NCI-H146 (cell line): ENCODE measurements at places on chromosomes 7 and 10.

DNA sequence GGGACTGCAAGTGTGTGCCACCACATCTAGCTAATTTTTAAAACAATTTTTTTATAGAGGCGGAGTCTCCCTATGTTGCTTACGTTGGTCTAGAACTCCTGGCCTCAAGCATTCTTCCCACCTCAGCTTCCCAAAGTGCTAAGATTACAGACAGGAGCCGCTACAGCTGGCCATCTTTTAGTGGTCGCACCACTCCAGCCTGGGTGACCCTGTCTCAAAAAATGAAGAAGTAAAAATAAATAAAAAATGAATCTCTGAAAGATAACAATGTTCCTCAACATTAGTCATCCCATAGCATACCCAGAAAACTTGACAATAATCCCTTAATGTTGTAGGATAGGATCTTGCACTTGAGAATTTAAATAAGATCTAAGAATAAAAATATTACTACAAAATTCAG is 18.2 kb downstream of the WBP1L start:
- DNase-seq = no peak

DNA sequence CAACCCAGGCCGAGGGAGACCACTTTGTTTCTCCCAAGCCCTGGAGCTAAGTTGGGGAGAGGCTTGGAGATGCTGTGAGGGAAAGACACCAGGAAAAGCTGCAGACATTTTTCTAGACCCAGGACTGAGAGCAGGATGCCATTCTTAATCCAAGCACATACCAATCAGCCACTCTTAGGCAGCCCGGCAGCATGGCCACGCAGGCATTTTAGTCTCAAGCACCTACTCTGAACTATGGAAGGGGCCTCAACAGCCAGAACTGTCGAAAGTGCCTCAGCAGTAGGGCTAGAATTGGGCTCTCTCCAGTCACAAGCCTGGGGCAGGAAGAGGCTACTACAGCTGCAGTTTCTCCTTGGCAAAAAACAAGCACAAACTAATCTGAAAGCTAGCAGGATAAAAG is 57.8 kb downstream of the GCC1 start:
- DNase-seq = no peak

DNA sequence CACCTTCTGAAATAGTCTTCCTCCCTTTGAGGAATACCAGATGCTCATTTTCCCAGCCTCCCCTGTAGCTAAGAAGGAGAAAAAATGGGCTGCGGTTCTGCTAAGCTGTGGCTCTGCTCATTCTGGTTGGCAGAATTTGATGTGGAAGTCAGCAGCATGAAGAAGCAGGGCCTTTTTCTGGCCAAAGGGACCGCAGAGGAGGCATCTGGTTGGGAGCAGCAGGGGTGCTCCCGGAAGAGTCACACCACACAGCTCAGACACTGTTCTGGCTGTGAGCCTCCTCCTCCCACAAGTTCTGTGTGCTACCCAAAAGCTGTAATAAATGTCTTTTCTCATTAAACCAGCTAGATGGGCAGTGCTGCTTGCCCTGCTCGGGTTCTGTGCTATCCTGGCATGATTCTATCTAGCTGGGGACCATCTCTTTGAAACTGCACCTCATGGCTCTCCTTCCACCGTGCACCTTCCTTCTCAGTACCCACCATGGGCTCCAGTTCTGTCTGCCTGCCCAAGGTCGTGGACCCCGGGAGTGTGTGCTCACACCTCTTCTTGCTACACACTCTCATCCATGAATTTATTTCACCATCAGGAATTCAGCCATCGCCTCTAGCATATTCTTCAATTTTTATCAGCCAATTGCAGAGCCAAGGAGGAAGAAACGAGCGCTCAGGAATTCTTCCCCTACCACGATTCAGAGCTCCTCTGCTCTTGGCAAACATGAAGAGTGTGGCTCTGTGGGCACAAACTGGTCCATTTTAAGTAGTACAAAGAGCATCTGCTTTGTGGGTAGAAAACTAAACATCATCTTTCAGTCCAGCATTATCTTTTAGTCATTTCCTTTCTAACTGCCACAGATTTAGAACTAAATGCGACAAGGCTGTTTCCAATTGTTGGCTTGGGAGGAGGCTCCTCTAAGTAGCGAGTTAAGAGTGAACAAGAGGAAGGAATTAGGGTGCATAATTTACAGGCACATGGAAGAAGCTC is 76.9 kb downstream of the FAM171A1 start:
- DNase-seq = peak; percentile 9

DNA sequence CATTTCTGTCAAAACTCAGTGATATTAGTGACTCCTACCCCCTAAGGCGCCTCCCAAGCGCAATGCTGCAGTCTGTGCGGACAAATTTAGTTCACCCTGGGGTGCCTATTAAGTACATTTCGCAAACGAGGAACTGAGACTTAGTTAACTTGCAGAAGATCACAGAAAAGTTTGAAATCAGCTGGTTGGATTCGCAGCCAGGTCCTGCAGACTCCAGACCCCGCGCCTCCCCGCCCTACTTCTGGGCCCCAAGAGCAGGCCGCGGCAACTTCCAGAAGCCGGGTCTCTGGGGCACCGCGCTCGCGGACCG is 588 bp downstream of the CYREN start:
- DNase-seq = no peak

DNA sequence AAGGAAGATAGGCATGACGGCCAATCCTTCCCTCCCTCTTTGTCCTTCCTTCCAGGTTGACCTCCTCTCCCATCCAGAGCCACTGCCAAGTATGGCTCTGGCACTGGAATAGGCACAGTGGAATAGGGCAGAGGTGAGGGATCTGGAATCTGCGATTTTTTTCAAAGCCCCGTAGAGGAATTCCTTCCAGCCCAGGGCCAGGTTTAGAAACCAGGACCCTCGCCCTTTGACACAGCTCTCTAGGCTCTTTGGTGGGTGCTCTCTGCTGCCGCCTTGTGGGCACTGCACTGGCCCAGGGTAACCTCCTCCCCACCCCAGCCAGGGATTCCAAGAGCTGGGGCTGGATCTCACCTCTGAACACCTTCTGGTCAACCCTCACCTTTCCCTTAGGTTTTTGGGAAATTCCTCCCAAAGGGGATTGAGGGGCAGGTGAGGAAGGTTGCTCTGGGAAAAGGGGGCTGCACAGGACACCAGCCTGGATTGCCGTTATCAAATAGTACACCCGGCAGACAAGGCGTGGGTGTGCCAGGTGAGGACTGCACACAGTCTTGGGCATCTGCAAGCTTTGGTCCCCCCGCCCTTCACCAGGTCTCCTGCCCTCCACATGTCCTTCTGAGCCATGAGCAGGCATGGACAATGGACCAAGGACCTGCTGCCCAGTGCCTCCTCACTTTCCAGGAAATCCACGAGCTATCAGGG is 22.8 kb downstream of the C10orf105 start:
- DNase-seq = peak; percentile 47

DNA sequence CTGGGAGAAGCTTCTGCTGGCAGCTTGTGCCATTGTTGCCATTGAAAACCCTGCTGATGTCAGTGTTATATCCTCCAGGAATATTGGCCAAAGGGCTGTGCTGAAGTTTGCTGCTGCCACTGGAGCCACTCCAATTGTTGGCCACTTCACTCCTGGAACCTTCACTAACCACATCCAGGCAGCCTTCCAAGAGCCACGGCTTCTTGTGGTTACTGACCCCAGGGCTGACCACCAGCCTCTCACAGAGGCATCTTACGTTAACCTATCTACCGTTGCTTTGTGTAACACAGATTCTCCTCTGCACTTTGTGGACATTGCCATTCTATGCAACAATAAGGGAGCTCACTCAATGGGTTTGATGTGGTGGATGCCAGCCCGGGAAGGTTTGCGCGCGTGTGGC is 220.7 kb downstream of the ADK start:
- no peak for DNase-seq

GRCh38 chr10:15642095-15642494 is 77.6 kb downstream of the ITGA8 start:
- DNase-seq = no peak

- DNase-seq = peak; percentile 26
Measured at GRCh38 chr7:133230591-133231194, 22.2 kb upstream of the EXOC4 start.

GRCh38 chr10:133100706-133101415 is 13.1 kb downstream of the ADGRA1 start:
- DNase-seq = peak; percentile 6

- DNase-seq = no peak
Measured at GRCh38 chr7:6553448-6554044, 2.3 kb upstream of the GRID2IP start.

DNA sequence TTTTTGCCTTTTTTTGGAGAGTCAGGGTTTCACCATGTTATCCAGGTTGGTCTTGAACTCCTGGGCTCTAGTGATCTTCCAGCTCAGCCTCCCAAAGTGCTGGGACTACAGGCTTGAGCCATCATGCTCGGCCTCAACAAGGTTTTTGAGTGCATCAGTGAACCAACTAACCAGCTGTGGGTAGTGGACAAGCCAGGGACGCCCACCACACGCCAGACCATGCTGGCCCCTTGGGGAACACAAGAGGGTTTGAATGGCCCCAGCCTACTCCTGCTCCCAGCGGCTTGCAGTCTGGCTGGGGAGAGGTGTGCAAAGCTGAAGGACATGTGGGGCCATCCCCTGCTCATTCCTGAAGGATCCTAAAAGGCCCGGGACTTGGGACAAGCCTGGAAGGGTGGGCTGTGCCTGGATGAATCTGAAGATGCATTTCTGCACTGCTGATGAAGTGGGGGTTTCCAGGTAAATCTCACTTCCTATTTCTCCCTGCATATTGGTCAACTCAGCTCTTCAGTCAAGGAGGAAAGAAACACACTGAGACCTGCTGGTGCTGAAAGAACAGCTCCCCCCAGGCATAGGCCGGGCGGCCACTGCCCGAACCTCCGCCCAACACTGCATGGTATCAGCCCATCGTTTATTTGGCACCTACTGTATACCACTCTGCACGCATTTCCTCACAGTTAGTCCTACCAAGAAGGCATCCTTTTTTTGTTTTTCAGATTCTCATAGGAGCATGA is 6.9 kb downstream of the MMD2 start:
- DNase-seq = no peak

- no peak for DNase-seq
Measured at GRCh38 chr10:97154781-97155180, 31.0 kb downstream of the SLIT1 start.

GRCh38 chr7:158827411-158828132 is 1.7 kb downstream of the ESYT2 start:
- DNase-seq = no peak

DNA sequence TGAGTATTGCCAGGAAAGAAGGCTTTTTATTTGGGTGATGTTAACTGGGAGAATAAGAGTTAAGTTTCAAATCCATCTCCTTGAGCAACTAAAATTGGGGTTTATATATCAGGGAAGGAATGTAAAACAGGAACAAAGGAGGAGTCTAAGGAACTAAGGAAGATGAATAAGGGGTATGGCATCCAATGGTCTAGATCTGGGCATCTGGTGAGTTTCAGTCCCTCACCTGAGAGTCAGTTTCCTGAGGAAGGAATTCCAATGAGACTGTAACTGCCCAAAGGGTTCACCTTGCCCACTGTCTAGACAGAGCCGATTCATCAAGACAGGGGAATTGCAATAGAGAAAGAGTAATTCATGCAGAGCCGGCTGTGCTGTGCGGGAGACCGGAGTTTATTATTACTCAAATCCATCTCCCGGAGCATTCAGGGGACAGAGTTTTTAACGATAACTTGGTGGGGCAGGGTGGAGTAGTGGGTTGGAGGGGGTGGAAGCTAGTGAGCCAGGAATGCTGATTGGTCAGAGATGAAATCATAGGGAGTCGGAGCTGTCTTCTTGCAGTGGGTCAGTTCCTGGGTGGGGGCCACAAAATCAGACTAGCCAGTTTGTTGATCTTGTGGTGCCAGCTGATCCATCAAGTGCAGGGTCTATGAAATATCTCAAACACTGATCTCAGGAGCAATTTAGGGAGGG is 188.3 kb upstream of the STK17A start:
- DNase-seq = no peak

- DNase-seq = no peak
Measured at GRCh38 chr10:45404770-45405120, 30.7 kb downstream of the ALOX5 start.

- DNase-seq = no peak
Measured at GRCh38 chr7:98877692-98878364, 504 bp upstream of the TRRAP start.

GRCh38 chr7:112152186-112152585 is 54.0 kb downstream of the DOCK4 start:
- no peak for DNase-seq

- no peak for DNase-seq
Measured at GRCh38 chr7:86851566-86851965, 207.9 kb downstream of the GRM3 start.
